Activated CD4-positive, alpha-beta T cell treated with anti-CD3 and anti-CD28 coated beads, Interleukin-2, amount 50 U/mL, for 48 hours (primary cell): ENCODE measurements at places on chromosomes 4 and X.

GRCh38 chrX:39000802-39001201, 199.5 kb downstream of the MID1IP1 start:
- DNase-seq: no peak

DNA sequence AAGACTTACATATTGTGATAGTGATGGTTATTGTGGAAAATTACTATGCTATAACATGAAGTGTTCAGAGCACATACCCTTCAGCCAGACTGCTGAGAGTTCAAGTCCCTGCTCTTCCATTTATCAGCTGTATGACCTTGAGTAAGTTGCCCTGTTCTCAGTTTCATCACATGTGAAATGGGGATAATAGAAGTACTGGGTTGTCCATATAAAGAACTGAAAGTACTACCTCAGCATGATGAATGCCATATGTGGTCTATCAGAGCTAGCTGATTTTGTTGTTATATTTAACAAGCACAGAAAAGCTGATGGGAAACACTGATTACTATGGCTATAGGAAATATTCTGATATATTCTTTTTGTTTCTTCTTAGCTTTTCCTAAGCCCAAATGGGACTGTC, 115.6 kb downstream of the REPS2 start:
- no peak for DNase-seq

DNA sequence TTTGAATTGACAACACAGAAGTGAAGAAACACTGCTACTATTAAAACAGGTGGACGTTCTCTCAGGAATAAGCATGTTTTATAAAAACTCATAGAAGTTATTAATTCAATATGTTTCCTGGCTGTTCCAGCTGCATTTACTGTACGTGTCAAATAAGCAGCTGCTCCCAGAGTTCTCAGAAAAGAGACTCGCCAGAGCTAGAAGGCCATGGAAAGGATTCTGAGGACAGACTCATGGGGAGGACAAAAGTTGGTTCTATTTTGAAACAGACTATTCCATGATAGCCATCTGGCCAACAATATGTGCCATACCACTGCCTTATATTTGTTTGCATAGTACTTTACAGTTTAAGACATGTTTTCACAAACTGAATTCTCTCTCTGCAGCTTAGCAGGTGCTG, 136.5 kb downstream of the NR3C2 start:
- no peak for DNase-seq

DNA sequence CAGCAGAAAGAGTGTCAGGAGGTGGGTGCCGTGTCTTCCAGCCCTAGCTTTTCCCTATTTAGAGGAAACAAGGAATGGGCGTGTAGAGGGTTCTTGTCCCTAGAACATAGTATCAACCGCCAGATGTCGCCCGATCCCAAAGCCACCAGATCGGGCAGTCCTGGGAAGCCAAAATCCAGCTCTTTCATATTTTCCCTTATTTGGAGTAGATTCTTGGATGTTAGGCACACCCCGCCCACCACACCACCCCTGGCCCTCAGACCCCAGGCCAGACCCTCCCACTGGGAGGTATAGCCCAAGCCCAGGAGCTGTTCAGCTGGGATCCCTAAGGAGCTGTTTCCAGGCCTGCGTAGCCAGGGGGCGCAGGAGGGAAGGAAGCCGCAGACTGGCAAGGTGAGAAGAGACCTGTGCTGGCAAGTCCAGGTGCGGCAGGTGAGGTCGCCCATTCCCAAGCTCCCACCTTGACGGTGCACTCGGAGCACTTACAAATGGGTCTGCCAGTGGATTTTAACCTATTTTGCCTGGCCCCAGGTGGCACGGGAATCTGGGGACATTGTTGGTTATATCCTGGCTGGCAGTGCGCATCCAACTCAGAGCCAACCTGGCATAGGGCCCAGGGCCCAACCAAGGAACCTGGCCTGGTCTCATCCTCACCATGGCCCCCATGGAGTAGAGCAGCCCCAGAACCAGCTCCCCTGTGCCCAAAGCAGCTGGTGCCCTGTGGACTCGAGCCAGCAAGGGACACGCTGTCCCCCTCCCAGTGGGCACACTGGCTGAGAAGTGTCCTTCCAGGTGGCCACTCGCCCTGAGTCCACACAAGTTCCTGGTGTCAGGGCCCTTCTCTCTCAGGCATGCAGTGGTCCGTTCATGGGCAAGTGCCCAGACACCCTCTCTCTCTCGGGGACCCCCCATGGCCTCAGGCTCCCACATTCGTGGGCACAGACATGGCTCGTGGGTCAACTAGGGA, 811 bp downstream of the FLNA start:
- peak; percentile 41 for DNase-seq

GRCh38 chrX:11757719-11758399, at the start of gene MSL3:
Gene MSL3 (plus strand): TSS chrX:11758237. CDS start chrX:11758264, 27 bp downstream.
- peak; percentile 51 for DNase-seq

DNA sequence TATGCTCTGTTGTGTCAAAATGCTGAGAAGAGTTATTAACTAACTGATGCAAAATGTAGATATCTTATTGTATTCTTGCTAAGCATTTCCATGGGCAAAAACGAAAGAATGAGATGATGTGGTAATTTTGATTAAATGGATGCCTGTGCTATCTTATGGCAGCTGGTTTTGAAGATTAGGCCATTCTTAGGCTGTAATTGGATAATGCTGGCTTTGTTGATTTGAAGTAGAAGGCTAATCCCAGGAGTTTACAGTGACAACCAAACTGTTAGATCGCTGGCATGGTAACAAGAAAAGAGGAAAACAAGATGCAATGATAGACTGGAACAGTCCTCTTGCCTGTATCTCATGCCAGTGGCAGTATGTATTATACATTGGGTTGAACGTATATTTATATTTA, 74.1 kb upstream of the WDR44 start:
- no peak for DNase-seq

- DNase-seq: no peak
These were observed 160.8 kb upstream of the ANK2 start for GRCh38 chr4:112888622-112889021.

GRCh38 chr4:78683352-78683751, 92.8 kb upstream of the BMP2K start:
- no peak for DNase-seq

DNA sequence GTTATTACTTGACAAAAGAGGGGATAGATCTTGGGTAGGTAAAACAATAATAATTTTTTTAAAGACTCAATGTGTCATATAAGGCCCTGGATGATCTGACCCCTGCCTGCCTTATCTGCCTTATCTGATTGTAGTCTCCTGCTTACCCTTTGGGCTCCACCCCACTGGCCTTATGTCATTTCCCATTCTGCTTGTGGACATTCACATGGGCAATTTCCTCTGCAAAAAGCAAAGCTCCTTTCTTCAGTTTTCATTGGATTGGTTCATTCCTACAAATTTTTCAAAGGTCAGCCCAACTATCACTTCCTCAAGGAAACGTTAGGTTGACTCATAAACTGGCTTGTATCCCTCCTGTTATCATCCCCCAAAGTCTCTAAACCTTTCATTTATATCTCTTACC, 15.7 kb upstream of the TET2 start:
- no peak for DNase-seq

DNA sequence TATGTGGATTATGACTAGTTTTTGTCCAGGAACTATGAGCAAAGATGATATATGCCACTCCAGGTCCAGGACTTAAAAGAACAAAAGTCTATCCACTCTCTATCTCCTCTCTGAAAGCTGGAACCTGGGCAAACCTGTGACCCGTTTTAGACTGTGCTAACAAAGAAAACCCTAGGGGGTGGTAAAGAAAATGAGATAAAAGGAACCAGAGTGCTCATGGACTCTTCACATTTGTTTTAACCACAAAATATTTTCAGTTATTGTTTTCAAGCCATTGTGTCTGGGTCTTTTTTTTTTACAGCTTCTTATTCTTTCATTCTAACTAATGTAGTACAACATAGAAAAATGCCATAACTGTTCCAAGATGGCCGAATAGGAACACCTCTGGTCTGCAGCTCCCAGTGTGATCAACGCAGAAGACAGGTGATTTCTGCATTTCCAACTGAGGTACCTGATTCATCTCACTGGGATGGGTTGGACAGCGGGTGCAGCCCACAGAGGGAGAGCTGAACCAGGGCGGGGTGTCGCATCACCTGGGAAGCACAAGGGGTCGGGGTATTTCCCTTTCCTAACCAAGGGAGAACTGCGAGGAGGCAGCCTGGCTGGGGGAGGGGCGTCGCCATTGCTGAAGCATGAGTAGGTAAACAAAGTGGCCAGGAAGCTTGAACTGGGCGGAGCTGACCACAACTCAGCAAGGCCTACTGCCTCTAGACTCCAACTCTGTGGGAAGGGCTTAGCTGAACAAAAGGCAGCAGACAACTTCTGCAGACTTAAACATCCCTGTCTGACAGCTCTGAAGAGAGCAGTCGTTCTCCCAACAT, 45.1 kb downstream of the CHM start:
- no peak for DNase-seq

DNA sequence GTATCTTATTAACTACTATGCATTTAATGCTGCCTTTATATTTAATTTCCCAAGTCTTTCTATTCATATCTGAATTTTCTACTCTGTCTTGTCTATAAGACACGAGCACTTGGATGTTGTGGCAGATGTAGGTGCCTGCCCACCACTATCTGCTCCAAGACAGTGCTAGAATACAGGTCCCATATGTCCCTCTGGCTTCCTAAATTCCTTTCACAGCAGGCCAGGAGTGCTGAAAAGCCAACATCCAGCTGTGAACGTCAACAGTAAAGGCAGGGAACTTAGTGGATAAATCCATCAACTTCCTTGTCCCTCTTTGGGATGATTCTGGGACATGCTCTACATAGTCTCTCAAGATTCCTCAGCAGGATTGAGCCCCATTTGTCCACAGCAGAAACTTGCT, 245.1 kb upstream of the ETNPPL start:
- no peak for DNase-seq

DNA sequence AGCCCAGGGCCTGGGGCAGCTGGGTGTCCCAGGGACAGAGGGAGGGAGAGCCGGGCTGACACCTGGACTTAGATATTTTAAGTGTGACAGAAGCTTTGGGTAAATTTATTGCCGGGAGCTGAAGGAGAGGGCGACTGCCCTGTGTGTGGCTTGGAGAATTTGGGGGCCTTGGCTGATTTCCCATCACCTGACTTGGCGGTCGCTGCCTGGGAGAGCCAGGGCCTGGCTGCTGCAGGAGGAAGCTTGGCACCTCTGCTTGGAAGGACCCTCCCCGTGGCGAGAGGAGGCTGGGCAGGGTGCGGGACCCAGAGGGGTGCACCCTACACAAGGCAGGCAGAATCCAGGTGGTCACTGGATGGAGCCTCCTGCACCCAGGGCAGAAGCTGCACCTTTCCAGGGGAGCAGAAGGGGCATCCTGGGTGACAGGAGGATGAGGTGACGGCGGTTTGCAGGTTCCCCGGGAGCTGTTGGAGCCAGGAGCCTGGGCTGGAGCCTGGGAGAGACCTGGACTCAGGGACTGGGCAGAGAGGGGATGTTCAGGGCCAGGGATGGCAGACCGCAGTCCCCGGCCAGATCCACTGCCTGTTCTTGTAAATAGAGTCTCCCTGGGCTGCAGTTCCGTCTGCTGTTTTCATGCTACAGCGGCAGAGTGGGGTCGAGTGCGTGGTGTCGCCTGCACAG, 72.0 kb downstream of the RGS12 start:
- DNase-seq: no peak

DNA sequence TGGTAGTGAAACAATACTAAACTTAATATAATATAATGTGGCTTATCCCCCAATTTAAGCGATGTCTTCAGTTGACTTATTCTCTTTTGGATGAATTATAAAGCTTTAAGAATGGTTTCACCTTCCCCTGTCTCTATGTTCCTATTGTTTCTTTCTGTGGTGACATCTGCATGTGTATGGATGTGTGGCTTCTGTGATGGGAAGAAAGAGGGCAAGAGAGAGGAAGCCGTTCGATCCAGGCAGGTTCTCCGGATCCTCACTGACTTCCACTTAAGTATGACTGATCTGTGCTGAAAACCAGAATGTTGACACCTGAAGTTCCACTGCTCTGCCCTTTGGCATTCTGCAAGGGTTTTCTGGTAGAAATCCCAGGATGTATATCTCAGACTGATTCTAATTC, 1150.8 kb downstream of the STPG2 start:
- no peak for DNase-seq

- DNase-seq: no peak
These were observed 22.4 kb downstream of the TLR2 start for GRCh38 chr4:153706519-153706918.

DNA sequence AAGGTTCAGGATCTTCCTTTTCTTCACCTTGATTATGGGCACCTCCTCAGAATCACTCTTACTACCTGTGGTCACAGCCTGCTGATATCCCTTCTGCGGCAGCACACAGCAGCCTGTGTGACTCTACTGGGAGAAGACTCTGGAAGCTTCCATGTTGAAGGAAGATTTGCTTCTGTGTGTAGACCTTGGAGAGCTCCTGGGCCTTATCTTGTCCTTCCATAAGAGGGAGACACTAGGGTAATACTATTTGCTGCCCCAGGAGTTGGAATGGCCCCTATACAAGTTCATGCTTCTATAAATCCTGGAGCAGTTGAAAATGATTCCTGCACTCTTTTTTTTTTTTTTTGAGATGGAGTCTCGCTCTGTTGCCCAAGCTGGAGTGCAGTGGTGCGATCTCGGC, 10.2 kb upstream of the SUPT20HL1 start:
- no peak for DNase-seq

DNA sequence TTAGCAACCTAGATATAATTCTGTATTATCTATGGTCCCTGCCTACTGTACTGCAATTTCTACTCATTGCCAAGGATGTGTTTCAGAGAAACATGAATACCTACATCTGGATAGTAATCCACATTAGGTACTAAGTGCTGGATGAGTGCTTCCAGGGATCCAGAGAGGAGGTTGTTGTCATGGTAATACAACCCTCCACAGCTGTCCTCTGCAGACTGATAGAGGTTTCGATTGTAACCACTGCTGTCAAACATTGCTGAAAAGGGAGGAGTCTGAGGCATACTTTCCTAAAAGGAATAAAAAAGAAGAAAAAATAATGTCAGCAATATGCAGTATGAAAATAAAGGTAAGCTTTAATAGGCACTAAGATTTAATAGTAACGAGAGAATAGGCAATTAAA, 12.5 kb downstream of the RASGEF1B start:
- no peak for DNase-seq

DNA sequence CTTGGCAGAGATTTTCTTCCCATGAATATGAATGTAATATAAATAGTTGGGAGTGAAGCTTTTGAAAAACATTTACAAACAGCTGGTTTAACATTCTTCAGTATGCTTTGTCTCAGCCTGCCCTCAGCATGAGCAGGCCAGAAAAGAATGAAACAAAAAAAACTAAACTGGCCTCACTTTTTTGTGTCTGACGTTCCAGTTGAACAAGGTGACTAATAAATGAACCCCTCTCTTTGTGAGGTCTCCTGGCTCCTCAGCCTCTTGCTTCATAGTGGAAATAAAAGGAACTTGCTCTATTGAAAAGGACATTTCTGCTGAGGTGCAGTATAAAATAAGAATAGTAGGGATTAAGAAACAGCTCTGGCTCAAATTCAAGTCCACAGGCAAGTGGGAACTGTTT, 9.4 kb downstream of the CHST7 start:
- no peak for DNase-seq

DNA sequence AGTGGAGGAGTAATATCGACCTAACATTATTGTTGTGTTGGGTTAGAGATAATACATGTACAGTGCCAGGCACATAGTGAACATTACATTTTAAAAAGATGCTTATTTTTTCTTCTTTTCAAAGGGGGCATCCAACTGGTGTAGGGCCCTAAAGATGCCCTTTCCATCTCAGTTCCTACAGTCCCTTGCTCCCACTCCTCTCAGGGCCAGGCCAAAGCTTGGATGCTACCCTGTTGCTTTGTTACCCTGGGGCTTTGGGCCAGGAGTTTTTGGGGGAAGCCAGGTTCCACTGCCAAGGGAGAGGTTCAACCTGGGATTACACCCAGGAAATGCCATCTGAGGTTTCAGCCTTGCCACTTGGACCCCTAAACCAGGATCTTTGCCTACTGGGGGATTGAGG, 918 bp downstream of the IGSF1 start:
- no peak for DNase-seq
